ENCODE measurements at places on chromosomes 7 and 10. TPM values are rescaled to one million over a fixed set of nuclear protein-coding genes. Genes with fewer than 3 reads are reported as not detected.

The PTPN20 gene
- 6.7 TPM for polyA plus RNA-seq

The SGPL1 gene
- polyA plus RNA-seq, result 4.2 TPM

The PRSS1 gene
- 0.27 TPM for polyA plus RNA-seq

The GTF2I gene
- polyA plus RNA-seq, result 34.9 TPM

The VWDE gene
- 6.1 TPM for polyA plus RNA-seq

The JAKMIP3 gene
- 0.91 TPM for polyA plus RNA-seq

The KAZALD1 gene
- polyA plus RNA-seq, result 15.3 TPM

Data from right cardiac atrium (tissue), 5 donors.